Activated CD8-positive, alpha-beta memory T cell treated with anti-CD3 and anti-CD28 coated beads, Interleukin-2, amount 50 U/mL, for 4 hours (primary cell): ENCODE measurements at places on chromosomes 1 and 21.

DNA sequence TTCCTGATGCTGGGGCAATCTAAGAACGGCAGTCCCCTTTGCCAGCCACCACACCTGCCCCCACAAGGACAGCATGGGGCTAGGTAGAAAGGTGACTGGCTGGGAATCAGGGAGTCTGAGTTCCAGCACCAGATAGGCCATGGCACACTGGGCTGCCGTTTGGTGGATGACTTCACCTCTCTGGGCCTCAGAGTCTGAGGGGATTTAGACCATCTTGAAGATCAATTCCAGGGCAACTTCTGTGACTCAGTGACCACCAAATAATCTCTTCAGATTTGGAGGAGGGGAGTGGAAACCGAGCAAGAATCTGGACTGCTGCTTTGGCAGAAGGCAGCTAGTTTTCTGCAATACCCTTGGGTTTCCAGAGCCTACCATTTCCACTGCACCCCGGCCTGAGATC is 92.1 kb upstream of the EDN2 start:
- no peak for DNase-seq

DNA sequence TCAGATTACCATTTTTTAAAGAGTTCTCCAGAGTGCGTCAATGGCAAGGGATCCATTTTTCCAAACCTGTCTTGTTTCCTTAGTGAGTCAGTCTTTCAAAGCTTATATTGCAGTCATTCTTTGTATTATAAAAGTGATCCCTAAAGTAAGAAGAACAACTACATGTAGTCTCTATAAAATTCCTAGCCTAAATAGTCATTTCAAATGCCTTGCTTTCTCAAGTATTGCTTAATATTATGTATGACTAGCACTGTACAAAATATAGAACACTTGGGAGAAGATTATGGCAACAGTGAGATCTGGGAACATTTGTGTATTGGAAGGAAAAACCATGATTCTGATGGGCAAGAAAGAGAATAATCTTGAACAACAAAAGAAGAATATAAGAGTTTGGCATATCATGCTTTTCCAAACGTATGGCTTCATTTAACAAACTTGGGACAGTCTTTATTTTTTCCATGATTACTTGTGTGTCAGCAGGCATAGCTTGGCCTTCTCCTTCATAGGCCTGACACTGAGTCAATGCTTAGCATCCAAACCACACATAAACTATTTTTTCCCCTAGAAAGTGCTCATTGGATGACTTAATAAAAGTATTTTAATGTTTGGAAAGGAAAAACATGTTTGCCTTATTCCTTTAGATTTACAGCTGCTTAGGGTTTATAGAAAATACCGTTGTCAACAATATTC is 547.4 kb downstream of the LTN1 start:
- no peak for DNase-seq

- no peak for DNase-seq
These were observed 187.1 kb downstream of the NRIP1 start for GRCh38 chr21:14877581-14878228.

GRCh38 chr1:237789619-237790018 is 101.1 kb downstream of the ZP4 start:
- no peak for DNase-seq

DNA sequence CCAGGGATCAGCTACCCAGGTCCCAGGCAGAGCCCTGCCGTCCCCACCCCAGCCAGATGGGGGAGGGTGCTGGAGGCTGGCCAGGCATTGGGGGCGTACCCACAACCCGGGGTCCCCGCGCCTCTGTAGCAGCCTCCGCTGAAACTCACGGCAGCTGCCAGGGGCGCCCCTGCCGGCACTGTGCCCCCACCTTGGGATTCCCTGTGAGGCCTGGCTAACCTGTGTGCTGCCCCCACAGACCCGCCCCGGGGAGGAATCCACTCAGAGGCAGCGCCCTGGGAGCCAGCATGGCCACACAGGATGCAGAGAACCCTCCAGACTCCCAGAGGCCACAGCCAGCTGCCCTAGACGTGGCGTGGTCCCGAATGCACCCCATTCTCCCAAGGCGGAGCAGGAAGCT is 3.8 kb downstream of the DVL1 start:
- no peak for DNase-seq

- no peak for DNase-seq
These were observed 48.8 kb downstream of the PPP1R12B start for GRCh38 chr1:202397256-202397655.

GRCh38 chr1:234719454-234720251 is 109.7 kb upstream of the IRF2BP2 start:
- no peak for DNase-seq

GRCh38 chr1:228011721-228012311 is 5.0 kb downstream of the WNT3A start:
- no peak for DNase-seq

DNA sequence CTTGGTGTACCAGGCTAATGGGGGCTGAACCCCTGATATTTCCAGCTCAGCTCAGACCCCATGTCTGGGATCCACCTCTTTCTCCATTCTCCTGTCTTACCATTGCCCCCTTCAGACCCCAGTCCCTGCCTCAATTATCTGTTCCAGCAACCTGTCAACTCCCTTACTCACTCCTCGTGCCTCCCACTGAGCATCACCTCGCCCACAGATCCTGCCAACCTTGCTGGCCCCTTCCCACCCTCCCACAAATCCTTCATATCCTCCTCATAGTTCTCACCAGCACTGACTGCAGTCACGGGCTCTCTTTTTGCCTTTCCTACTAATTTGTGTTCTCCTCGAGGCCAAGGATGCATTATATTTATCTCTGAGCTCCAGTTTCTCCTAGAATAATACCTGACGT is 62.9 kb downstream of the TMEM53 start:
- no peak for DNase-seq

DNA sequence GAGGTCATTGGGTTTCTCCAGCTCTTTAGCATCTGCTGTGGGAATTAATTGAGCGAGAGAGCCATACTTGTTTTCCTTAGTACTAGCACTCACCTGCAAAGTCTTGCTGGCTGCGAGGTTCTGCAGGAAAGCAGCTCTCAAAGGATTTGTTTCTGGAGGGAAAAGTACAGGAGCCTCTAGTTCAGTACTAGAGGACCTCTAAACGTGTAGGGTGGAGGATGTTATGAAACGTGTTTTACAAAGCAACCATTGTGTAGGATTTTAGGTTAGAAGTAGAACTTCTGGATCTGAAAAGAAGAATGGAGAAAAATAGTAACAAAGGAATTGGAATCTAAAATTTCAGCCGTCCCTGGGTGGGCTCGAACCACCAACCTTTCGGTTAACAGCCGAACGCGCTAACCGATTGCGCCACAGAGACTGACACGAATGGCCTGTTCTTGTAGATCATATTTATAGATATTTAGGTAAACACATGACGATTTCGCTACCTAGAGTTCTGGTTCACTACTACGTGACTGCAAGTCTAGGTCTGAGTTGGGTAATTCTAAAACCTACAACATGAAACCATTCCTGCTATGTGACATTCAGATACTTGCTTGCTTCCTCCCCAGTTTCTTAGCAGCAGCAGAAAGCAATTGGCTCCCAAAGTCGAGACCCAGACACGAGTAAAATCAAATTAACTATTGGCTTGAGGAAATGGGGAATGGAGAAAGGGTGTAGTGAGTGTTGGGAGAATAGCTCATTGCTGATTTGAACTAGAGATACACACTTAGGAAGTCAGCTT is 60.2 kb upstream of the CFAP126 start:
- DNase-seq: no peak

- no peak for DNase-seq
These were observed 784.5 kb upstream of the NEGR1 start for GRCh38 chr1:73066866-73067265.

- no peak for DNase-seq
These were observed 218.5 kb upstream of the ZC3H12A start for GRCh38 chr1:37255868-37256267.

DNA sequence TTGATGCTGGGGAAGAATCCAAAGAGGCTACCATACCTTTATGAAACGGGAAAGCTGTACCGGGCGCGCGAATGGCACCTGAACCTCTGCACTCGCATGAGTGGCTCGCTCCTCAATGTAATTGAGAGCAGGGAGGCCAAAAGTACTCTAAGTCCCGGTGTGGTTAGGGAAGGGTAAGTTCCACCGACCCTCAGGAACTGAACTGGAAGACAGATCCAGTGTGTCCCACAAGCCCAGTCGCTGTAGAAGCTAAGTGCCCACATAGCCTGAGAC is 1.0 kb downstream of the GATAD2B start:
- DNase-seq: no peak

DNA sequence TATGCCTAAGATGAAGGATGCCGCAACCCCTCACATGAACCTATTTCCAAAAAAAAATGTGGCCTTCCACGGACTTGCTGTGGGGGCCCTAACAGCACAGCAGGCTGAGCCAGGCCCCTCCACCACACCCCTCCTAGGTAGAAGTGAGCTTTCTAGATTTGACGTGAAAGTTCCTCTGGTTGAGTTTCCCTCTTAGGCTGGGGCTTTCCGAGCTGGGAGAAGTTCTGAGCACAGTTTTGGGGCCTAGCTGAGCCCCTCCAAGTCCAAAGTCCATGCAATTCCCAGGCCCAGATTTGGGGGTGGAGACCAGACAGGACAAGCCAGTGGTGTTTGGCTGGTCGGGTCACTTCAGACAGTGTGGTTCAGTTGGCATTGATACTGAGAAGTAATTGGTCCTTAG is 13.8 kb upstream of the PHLDA3 start:
- DNase-seq: no peak

DNA sequence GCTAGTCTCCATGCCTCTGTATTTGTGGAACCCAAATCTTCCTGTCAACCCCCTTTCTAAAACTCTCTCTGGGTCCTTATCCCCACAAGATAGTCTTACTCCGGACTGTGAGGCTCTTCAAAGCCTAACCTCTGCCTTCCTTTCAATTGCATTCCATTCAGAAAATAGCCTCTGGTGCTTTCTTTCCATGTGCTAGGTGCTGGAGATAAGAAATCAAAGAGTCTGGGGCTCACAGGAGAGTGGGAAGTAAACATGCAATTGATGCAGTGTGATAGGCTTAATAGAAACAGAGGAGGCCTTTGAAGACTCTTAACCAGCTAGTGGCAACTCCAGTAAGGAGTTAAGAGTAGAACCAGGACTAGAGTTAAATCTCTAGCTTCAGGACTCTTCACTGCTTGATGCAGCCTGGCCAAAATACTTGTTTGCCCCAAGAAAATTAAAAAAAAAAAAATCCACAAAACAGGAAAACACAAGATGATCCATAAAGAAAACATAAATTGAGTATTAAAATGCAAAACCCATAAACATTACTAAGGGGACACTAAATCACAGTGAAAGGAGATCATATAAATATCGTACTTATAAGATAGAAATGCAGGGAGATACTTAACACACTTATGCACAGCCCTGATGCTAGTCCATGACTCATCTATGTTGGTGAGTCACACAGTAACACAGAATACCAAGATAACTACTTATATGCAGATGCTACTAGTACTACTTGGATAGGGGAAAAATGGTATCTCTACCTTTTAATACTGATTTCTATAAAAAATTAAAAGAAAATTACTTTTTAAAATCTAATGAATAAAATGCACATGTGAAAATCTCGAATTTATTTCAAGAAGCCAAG is 341.5 kb downstream of the KCNH1 start:
- no peak for DNase-seq

DNA sequence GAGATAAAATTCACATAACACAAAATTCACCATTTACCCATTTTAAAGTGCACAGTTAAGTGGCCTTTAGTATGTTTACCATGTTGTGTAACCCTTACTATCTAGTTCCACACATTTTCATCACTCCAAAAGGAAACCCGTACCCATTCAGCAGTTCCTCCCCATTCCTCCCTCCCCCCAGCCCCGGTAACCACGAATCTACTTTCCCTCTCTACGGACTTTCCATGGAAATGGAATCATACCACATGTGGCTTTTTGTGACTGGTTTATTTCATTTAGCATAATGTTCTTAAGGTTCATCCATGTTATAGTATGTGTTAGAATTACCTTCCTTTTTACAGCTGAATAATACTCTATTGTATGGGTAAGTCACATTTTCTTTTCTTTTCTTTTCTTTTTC is 10.9 kb downstream of the DOP1B start:
- DNase-seq: no peak

GRCh38 chr1:119226913-119227312 is 86.5 kb upstream of the WARS2 start:
- no peak for DNase-seq

DNA sequence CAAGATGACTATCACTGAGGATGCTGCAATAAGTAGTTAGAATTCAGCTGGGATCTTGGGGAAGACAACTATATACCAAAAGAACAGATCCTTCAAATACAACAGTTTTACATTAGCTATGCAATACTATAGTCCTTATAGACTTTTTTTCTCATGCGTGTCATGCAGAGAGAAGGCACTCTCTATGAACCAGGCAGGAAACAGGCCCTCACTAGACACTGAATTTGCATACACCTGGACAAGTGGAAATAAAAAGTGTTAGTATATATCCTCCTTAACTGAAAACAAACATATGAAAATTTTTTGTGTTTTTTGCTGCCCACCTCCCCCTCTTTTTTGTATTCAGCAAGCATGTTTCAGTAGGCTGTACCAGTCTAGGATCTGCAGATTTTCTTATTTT is 29.9 kb downstream of the TMCO1 start:
- no peak for DNase-seq

- no peak for DNase-seq
These were observed 1.2 kb upstream of the EPHA10 start for GRCh38 chr1:37765916-37766664.

- no peak for DNase-seq
These were observed 45.0 kb downstream of the APP start for GRCh38 chr21:26125433-26126167.

DNA sequence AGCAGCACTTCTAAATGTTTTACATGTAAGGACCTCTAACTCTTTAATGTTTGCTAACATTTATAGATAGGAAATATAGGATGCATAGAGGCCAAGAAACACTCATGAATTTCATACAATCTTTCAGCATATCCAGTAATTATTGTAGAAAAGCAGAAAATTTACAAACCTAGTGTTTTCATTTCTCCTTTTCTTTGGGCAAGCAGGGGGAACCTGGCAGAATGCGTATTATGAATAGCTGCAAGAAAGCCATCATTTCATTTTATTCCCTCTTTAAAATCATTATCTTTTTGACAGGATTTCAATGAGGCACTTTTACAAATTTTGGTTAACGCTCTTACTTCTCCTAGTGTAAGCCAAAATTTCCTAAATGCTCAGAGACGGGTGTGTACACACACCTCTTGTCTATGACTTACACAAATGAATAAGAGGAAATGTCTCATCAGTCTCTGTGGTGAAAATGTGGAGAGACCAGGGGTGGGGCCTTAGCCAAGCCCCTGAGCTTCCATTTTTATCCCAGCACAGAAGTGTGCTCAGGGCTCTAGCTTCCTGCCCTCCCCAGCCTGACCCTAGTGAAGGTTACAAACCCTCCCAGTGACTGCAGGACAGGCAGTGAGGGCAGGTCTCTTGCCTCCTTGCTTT is 91.6 kb downstream of the LRRC8C start:
- peak; percentile 51 for DNase-seq

GRCh38 chr1:26096471-26096870 is 15.2 kb upstream of the PDIK1L start:
- no peak for DNase-seq

GRCh38 chr1:231508941-231509340 is 19.5 kb upstream of the TSNAX start:
- no peak for DNase-seq

GRCh38 chr1:115534106-115534505 is 107.7 kb upstream of the VANGL1 start:
- no peak for DNase-seq

- DNase-seq: no peak
These were observed 482 bp downstream of the TM2D1 start for GRCh38 chr1:61724506-61724812.

- DNase-seq: no peak
These were observed 309.2 kb downstream of the HLX start for GRCh38 chr1:221188458-221188857.
